ENCODE measurements at places on chromosomes 13 and 19.

DNA sequence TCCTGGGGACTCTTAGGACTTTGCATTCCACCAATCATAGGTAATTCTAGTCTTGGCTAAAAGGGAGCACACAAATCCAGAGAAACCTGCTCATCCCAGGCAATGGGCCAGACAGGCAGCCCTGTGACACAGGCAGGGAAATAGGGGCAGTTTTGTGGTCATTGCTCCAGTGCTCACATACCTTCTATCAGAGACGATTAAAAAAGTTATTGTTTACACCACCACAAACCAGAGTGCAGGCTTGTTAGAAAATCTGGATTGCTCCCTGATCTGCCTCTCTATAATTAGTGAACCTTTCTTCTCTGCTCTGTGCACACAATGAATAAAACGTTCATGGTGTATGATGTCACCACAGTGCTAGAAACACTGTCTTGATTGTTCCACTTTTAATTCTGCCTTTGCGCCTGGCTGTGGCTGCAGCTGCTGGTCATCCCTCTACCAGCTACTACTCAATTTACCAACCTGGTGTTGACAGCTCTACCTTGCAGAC lies 121.6 kb upstream of the SPATA13 start:
- peak; percentile 41 for DNase-seq

- no peak for DNase-seq
These were observed 48.6 kb downstream of the NLRP12 start for GRCh38 chr19:53775524-53775923.

- DNase-seq, result no peak
These were observed 9.1 kb downstream of the NOP53 start for GRCh38 chr19:47754206-47755064.

DNA sequence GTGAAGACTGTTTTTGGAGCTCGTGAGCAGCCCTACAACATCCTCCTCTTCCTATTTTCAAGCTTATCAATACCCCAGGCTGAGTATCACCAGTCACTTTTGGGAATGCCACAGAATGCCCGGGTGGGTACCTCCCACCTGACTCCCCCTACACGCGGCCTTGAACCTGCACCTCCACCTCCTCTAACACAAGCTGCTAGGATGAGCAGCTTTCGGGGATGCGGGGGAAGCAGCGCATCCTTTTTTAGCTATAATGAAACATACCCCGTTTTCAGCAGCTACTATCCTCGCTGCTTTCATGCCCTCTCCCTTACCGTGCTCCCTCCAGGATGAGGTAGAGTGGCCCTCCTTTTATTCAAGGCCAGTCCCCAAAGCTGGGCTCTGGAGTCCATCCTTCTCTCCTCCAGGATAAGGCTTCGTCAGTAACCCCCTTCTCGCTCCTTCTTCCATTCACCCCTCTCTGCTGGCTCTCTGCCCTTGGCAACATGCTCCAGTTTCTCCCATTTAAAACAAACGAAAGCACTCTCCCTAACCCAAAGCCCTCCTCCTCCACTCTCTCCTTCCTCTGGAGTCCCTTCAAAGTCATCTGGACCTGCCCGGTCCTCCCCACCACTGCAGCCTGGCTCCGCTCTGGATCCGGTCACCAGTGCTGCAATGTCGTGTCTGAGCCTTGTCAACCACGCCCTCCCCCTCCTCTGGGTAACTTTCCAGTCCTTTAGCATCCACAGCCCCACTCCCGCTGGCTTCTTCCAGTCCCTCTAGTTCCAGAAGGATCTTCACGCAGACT lies 55.3 kb downstream of the STK24 start:
- DNase-seq, result no peak

DNA sequence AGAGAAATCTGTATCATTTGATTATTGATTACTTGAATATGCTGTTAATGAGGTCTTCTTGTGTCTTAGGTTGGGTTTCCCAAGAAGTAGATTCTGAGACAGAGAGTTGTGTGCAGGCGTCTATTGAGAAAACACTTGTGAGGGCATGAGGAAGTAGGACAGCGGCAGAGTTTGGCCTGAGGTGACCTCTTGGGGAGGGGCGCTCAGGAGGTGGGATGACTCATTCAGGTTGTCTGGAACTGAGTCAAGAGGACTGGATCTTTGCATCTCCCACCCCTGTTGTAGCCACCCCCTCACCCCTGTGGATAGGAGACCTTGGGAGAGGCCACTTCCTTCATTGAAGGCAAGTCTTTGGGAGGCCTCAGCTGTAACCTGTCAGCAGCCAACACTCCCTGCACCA lies 35.2 kb upstream of the WDFY2 start:
- no peak for DNase-seq

DNA sequence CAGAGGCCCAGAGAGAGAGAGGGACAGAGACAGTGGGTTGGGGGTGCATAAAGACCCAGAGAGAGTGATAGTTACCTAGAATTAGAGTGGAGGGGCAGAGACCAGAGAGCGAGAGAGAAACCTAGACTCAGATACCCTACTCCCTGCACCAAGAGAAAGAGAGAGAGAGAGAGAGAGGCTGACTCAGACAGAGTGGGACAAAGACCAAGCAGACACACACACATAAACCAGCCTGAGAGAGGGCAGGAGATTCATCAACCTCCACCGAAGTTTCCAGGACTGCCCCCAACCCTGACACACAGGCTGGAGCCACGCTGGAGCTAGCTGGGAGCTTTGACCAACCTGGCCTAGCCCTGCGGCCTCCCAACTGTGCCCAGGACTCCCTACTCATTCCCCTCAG lies 12.9 kb downstream of the SYT3 start:
- no peak for DNase-seq

DNA sequence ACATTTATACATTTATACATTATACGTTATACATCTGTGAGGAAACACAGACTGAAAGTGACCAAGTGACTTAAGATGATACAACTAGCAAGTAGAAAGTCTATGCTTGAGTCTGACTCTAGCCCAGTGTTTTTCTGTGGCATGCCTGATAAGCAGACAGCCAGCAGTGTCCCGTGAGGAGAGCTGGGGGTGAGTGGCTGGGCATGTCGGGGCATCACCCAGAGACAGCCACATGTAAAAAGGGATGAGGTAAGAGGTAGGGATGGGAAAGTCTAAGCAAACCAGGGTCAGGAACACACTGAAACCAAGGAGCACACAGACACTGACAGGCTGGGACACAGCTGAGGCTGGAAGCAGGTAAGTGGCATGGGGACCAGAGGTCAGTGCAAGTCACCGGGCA lies 333.2 kb downstream of the FOXO1 start:
- DNase-seq, result no peak

DNA sequence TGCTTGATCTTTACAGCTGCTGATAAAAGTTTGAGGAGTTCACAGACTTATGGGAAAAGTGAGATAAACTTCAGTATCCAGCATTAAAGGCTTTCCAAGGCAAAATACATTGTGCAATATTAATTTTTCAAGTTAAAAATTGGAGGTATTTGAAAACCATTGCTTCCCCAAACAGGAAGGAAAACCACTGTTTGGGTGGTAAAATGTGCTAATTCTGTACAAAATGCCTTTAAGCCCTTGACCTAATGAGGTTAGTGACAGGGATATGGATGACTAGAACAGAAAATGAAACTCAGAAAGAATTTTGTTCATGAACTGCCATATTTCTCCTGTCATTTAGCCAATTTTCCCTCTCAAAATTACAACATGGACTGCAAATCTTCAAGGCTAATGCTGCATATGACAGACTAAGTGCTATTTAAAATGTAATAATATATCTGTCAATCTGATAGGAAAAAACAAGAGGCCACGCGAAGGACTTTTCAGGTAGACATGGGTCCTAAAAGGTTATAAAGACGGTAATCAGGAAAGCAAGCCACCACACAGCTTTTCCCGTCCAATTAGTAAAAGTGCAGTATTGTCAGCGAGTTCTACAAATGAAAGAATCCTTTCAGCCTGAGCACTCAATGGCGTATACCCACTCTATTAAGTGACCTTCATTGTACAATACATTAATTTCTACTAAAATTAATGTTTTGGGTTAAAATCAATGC lies 212.8 kb downstream of the ENOX1 start:
- DNase-seq, result peak; percentile 11

- DNase-seq, result peak; percentile 64
These were observed 461 bp upstream of the HSPB6 start for GRCh38 chr19:35757231-35757748.

DNA sequence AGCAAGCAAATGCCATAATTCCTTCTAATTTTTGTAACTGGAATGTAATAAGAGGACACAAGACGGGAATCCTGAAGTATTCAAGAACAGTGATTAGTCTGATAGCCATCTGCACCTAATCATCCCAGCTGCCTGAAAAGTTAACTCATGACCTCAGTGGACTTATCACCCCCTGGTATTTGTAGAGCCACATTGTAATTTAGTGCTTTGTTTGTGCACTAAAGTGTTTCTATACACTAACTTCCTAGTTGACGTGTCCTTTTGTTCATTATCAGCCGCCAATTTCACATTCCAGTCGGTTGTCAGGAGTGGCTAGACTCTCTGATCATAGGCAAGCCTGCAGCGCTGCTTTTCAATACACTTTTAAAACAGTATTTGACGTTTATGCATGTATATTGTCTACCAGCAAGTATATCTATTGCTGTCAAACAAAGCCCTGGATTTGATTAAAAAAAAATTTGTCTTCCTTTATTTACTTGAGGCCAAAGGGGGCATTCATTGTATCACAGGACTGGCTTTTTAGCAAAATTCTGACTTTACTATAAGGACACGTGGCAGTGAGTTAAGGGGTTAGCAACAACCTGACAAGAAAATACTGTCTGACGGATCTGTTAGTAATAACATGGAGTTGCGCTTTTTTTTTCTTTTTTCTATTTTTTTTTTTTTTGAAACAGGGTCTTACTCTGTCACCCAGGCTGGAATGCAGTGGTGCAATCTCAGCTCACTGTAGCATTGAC lies 10.4 kb upstream of the SOX21 start:
- DNase-seq, result no peak

GRCh38 chr13:75585153-75585552 lies 35.6 kb downstream of the UCHL3 start:
- DNase-seq, result no peak
